ENCODE measurements at places on chromosomes 16 and 17. TPM values are rescaled to one million over a fixed set of nuclear protein-coding genes. Genes with fewer than 3 reads are reported as not detected.

TBX6 gene
- polyA plus RNA-seq = not detected

GHDC gene
- 17.8 TPM for polyA plus RNA-seq

TNFSF12 gene
- polyA plus RNA-seq = 39.8 TPM

IL34 gene
- polyA plus RNA-seq = not detected

ABCC3 gene
- polyA plus RNA-seq = not detected

CRYM gene
- not detected for polyA plus RNA-seq

DHRS7C gene
- not detected for polyA plus RNA-seq

RHBDF2 gene
- polyA plus RNA-seq = 3.7 TPM

TEKT1 gene
- polyA plus RNA-seq = not detected

ZPBP2 gene
- not detected for polyA plus RNA-seq

MGAT5B gene
- polyA plus RNA-seq = not detected

PRRT2 gene
- polyA plus RNA-seq = not detected

GRCh38 chr17:39173080-39173479 is 7.1 kb upstream of the ARL5C start:
- no peak overlapping the region for H3K4me3 ChIP-seq
- peaks cover 3% of the 10 kb centered on the region for H3K4me1 ChIP-seq
- peaks cover 11% of the 10 kb centered on the region for H3K36me3 ChIP-seq
- DNase-seq = peak; percentile 29

DNA sequence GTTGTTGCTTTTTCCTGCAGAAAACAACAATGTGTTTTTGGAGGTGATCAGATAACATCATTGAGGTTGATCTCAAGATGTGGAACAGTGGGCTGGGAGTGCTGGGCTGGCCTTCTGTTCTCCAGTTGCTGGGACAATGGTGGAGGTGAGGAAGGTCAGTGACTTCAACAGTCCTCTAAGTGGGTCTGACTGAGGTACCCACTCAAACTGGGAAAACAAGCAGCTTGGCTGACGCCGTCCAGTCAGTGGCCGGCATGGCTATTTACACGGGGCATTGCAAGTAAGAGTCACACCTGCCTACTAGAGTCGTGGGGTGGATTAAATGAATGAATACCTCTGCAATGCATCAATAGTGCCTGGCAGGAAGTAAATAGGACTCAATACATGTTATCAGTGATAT is 386.7 kb upstream of the ZFHX3 start:
- no peaks in the 10 kb centered on the region for H3K36me3 ChIP-seq
- no peak overlapping the region for H3K27ac ChIP-seq
- H3K4me3 ChIP-seq = no peak overlapping the region
- no peaks in the 10 kb centered on the region for H3K4me1 ChIP-seq

DNA sequence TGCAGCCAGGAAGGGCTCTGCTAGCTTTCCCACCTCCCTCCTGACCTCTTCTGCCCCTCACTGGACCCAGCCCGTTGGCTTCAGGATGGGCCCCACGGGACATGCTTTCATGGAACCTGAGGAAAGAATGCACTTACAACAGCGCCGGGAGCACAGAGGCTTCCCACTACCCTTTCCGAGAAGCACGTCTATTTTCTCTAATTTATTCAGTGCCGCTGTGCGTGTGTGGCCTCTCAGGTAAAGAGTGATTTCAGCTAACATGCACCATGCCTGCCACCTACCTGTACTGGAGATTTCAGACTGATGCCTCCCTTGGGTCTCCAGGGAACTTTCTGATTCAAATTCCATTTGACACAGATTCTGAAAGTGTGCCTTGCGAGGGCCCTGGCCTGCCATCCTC is 140.1 kb downstream of the CYLD start:
- H3K4me3 ChIP-seq = no peak overlapping the region
- H3K4me1 ChIP-seq = no peaks in the 10 kb centered on the region
- DNase-seq = no peak
- H3K27ac ChIP-seq = no peak overlapping the region

- H3K4me3 ChIP-seq = no peak overlapping the region
- H3K27me3 ChIP-seq = no peaks in the 10 kb centered on the region
- H3K27ac ChIP-seq = no peak overlapping the region
Observed at GRCh38 chr16:56841233-56841632, 23.8 kb upstream of the SLC12A3 start.

DNA sequence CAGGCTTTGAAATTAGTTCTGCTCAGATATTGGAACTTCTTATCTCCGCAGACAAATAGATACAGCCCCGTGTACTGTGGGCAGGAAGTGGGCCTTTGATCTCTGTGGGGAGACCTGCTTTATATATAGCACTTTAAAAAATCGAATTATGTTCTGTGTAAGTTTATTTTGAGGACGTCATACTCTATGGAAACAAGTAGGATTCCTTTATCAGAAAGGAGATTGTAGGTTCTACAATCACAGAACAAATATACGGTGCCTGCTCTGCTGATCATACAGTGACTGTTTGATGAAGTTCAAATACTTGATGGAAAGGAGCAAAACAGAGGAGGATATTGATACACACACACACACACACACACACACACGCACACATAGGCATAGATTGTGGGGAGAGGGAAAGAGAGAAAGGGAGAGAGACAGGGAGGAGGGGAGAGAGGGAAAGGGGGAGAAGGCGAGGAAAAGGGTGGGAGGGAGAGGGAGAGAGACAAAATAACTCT is 14.7 kb upstream of the TMEM220 start:
- peak overlapping the region; percentile 3 for H3K4me3 ChIP-seq
- peak; percentile 56 for DNase-seq
- no peaks in the 10 kb centered on the region for H3K27me3 ChIP-seq
- no peak overlapping the region for H3K27ac ChIP-seq
- H3K36me3 ChIP-seq = no peaks in the 10 kb centered on the region
- H3K4me1 ChIP-seq = peaks cover 5% of the 10 kb centered on the region

DNA sequence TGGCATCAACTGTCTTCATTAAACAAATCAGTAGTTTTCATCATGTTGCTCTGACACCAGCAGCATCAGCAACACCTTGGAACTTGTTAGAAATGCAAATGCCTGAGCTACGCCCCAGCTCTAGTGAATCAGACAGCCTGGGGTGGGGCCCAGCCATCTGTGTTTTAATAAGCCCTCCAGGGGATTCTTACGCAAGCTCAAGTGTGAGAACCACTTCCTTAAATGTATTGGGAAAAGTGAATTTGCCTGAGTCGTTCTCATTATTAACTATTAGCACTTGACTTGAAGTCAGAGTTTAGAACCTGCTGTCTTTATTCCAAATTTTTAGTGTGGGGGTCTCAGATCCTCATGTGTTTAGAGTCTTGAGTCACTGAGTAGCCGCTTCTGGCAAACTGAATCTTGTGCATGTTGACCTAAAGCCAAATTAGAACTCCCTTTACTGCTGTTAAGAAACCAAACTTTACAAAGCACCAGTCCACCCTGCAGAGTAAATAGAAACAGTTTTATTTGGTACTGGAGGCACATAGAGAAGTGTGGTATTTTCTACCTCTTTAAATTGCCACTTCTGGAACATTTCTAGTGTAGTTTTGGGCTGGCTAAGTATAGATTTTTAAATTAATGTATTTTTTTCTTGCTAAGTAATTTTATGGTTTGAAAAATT is 137.4 kb upstream of the COX10 start:
- no peaks in the 10 kb centered on the region for H3K36me3 ChIP-seq
- H3K27me3 ChIP-seq = no peaks in the 10 kb centered on the region
- no peak overlapping the region for H3K4me3 ChIP-seq
- no peak for DNase-seq

- H3K36me3 ChIP-seq = peaks cover 3% of the 10 kb centered on the region
- no peak overlapping the region for H3K4me3 ChIP-seq
- H3K4me1 ChIP-seq = no peaks in the 10 kb centered on the region
- no peak for DNase-seq
- no peaks in the 10 kb centered on the region for H3K27me3 ChIP-seq
Observed at GRCh38 chr16:81513204-81514040, 68.8 kb downstream of the CMIP start.

DNA sequence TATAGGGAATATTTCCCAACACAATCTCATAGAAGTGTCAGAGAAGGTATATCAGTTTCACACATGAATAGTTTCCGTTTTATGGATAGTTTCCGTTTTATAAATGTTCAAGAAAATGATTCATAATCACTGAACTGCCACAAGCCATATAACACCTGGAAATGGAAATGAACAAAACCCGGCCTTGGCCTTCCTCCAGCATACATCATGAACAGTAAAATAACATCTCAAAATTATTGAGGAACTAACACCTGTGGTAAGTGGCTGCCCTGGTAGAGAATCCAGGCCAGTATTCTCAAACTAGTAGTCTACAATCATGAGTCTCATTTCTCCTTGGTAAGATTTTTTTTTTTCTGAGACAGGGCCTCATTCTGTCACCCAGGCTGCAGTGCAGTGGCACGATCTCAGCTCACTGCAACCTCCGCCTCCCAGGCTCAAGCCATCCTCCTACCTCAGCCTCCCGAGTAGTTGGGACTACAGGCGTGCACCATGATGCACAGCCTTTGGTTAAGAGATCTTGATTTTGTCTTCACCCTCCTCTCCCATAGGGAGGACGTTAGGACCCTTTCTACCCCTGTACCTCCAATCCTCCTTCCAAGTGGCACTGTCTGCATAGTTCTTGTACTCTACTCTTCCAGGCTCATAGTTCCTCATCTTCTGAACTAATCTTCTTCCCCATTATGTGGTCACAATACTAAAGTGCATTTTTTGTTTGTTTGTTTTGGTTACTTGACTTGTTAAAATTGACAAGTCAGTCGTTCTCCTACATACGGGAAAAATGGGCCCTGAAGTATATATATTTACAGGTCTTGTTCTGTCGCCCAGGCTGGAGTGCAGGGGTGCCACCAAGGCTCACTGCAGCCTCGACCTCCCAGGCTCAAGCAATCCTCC is 15.0 kb upstream of the RGS9 start:
- peaks cover 13% of the 10 kb centered on the region for H3K4me1 ChIP-seq
- H3K27ac ChIP-seq = no peak overlapping the region
- H3K4me3 ChIP-seq = no peak overlapping the region
- H3K36me3 ChIP-seq = no peaks in the 10 kb centered on the region

DNA sequence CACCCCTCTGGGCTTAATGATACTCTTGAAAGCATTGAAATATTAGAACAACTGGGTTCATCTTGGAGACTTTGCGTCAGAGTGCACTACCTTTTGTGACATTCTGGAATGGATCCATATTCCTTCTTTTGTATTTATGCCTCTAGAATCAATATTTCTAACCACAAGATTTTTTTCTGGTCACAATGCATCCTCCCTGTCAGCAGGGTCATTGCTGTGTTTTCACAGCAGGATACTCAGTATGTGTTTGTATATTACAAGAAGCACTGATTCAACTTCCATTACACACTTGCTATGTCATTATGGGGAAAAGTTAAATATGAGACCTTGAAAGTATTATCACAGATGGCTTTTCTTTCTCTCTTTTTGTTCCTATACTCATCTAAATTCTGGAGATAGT is 370.0 kb downstream of the HS3ST3B1 start:
- no peak overlapping the region for H3K27ac ChIP-seq
- H3K4me1 ChIP-seq = no peaks in the 10 kb centered on the region
- H3K4me3 ChIP-seq = no peak overlapping the region
- DNase-seq = no peak
- H3K27me3 ChIP-seq = peaks cover 10% of the 10 kb centered on the region
- H3K36me3 ChIP-seq = no peaks in the 10 kb centered on the region

DNA sequence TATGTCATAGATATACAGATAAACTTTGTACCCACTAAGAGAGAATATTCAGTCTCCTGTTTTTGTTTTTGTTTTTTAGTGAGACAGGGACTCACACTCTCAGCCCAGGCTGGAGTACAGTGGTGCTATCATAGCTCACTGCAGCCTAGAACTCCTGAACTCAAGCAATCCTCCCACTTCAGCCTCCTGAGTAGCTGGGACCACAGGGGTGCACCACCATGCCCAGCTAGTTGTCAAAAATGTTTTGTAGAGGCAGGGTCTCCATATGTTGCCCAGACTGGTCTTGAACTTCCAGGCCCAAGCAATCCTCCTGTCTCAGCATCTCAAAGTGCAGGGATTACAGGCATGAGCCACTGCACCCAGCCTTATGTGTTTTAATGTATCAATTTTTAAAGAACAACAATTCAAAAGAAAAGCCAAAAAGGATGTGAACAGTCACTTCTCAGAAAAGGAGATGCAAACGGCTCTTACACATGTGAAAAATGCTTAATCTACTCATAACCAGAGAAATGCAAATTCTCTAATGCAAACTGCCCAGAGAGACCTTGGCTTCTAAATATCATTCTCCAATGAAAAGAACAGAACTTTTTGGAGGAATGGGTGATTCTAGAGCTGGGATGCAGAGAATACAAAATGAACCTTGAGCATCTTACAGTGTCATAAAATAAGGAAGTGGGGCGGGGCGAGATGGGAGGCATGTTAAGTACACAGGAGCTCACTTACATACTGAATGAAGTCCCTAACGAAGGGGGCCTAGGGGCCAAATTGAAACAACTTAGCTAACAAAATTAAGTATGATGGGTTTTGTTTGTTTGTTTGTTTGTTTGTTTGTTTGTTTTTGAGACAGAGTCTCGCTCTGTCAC is 7.3 kb upstream of the CMTM3 start:
- peak overlapping the region; percentile 44 for H3K4me3 ChIP-seq
- DNase-seq = no peak
- peaks cover 27% of the 10 kb centered on the region for H3K4me1 ChIP-seq
- no peaks in the 10 kb centered on the region for H3K36me3 ChIP-seq
- no peaks in the 10 kb centered on the region for H3K27me3 ChIP-seq

DNA sequence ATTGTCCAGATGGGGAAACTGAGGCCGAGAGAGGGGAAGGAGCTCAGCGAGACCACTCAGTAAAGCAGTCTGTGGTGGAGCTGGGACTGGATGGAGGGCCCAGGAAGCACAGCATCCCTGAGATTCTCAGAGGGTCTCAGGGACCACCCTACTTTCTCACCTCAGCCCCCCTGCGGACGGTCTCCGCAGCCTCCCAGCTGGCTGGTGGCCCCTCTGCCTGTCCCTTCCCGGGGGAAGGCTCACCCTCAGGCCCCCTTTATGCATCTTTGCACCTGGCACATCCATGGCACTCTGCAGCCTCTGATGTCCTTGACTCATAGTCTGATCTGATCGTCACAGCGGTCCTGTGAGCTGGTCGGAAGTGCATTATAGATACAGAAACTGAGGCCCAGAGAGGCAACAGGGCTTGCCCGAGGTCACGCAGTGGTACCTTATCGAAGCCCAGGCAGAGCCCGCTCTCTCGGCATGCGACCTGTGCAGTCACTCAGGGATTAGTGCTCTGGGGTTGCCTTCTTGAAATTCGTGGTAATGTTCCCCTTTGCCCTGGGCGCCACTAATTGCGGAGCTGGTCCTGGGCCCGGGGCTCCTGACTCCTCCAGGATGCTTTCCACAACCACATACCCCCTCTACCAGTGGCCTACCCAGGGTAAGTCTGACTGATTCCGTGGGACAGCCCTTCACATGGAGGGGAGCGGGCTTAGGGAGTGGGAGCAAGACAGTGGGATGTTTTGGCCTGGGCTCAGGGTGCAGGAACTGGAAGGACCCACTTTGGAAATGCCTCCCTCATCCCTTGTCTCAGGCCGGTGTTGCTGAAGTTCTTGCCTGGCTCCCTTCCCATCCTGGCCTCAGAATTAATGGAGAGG is 24.4 kb downstream of the RAB11FIP4 start:
- DNase-seq = no peak
- H3K4me1 ChIP-seq = no peaks in the 10 kb centered on the region
- no peak overlapping the region for H3K27ac ChIP-seq
- H3K4me3 ChIP-seq = no peak overlapping the region

All from CD4-positive, CD25-positive, alpha-beta regulatory T cell (primary cell).